Kidney epithelial cell (primary cell): ENCODE measurements at places on chromosomes 6 and 20. TPM values are rescaled to one million over a fixed set of nuclear protein-coding genes. Genes with fewer than 3 reads are reported as not detected.

- DNase-seq, result no peak
These were observed 126.1 kb downstream of the PREX1 start for GRCh38 chr20:48701702-48702101.

RAET1L gene
- 1.5 and 1.8 TPM in 2 replicates for total RNA-seq

THBS2 gene
- total RNA-seq, result 21.9 and 28.6 TPM in 2 replicates

PRIM2 gene
- total RNA-seq, result 16.2 and 17.9 TPM in 2 replicates

PRRC2A gene
- total RNA-seq, result 117 and 143 TPM in 2 replicates

- no peak for DNase-seq
These were observed 28.3 kb downstream of the PARD6B start for GRCh38 chr20:50759678-50760077.
